ENCODE measurements at places on chromosomes 11 and 22. TPM values are rescaled to one million over a fixed set of nuclear protein-coding genes. Genes with fewer than 3 reads are reported as not detected.

The PLAAT5 gene
- 0.34 TPM for polyA plus RNA-seq

The GALNT18 gene
- not detected for polyA plus RNA-seq

The OR8D1 gene
- polyA plus RNA-seq: not detected

The TRIM29 gene
- not detected for polyA plus RNA-seq

The CDK2AP2 gene
- polyA plus RNA-seq: 96.8 TPM

The CCDC73 gene
- polyA plus RNA-seq: not detected

The TIMP3 gene
- polyA plus RNA-seq: not detected

The VPREB1 gene
- polyA plus RNA-seq: not detected

The MRGPRX4 gene
- polyA plus RNA-seq: not detected

The MUC5AC gene
- polyA plus RNA-seq: not detected

The NPAS4 gene
- not detected for polyA plus RNA-seq

The ANO9 gene
- polyA plus RNA-seq: 8.6 TPM

All from naive thymus-derived CD8-positive, alpha-beta T cell (primary cell).